ENCODE measurements at places on chromosomes 4 and X. TPM values are rescaled to one million over a fixed set of nuclear protein-coding genes. Genes with fewer than 3 reads are reported as not detected.

The PFKFB1 gene
- 0.15 TPM for polyA plus RNA-seq

GRCh38 chr4:39526765-39527295 lies 409 bp downstream of the UGDH start:
- DNase-seq, result no peak

DNA sequence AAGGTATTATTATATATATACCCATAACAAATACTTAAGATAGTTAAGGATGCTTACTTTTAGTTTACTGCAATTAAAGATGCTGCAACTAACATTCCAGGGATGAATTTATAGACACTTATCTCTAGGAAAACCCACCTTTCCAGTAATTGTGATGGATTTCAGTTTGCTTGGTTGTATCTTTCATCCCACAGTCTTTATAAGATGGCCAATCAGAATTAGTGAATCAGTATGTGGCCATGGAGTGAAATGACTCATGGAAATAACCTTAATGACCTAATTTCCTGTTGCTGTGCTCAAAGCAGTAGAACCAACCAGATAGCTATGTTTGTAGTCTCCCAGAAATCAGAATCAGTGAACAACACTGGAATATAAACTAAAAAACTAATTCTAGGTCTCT lies 26.4 kb downstream of the MOSPD2 start:
- DNase-seq, result no peak

The MAGEA11 gene
- 0.06 TPM for polyA plus RNA-seq

DNA sequence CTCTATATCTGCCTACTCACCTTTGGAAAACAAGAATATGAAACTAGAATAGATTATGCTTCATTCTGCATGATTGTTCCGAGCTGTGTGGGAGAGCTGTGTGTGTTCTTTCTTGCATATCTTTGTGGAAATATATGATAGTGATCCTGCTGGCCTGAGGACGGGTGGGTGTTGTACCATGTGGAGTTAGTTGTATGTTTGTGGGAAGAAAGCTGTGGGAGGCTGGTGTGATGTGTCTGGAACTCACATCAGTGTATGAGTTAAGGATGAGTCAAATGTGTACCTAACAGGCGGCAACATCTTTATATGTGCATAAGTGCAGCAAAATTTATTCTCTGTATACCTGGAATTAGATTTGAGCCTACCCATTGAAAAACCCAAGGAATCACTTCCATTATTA lies 208.1 kb upstream of the ADGRL3 start:
- no peak for DNase-seq

- no peak for DNase-seq
Measured at GRCh38 chr4:53205970-53206369, 159.9 kb downstream of the SCFD2 start.

The EFHC2 gene
- polyA plus RNA-seq, result 0.03 TPM

The NHSL2 gene
- polyA plus RNA-seq, result 1.7 TPM

DNA sequence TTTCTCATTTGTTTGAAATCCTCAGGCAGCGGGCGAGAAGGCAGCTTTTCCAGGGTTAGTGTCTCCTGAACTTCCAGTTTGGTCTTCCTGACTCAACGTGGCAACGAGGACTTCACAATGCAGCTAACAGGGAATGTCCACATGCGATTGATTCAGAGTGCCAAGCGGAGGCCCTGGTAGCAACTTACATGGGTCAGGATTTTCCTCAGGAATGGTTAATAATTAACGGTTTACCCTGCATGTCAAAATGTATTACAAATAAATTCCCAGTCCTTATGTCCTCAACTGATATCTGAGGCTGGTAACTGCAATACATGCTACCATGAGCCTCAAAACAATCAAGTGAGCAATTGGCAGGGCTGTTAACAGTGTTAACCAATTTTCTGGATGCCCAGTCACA lies 67.2 kb downstream of the MAP3K15 start:
- no peak for DNase-seq

GRCh38 chr4:182922501-182923284 lies 5.5 kb upstream of the DCTD start:
- DNase-seq, result no peak

DNA sequence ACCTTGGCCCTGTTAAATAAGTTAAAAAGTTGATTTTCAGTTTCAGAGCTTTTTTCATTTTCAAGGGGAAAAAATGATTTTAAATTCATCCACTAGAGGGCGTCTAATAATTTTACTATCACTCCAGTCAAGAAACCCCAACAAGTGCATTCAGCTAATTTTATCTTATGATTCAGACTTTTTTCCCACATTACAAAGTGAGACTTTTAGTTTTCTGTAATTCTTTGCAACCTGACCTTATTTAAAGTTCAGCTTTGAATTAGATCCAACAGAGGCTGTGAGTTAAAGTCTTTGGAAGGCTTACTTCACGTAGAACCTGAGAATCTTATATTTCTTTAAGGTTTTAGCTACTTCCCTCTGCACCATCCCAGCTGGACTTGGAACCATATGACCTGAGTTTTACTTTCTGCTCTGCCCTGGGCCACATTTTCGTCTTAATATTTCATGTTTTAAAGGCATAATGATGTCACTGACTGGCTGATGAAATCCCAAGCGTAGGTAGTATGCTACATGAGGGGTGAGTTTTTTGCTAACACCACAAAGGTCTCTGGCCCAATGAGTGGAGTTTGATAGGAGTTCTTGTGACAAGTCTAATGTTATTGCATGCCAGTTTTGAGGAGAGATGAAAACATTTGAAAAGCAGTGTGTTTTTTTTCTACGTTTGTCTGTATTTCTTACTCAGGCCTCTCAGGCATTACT lies 7.2 kb downstream of the GNRHR start:
- DNase-seq, result peak; percentile 17

GRCh38 chr4:54517781-54518444 lies 139.8 kb upstream of the KIT start:
- DNase-seq, result peak; percentile 32

The TDO2 gene
- not detected for polyA plus RNA-seq

- no peak for DNase-seq
Measured at GRCh38 chr4:48748949-48749596, 31.0 kb downstream of the FRYL start.

DNA sequence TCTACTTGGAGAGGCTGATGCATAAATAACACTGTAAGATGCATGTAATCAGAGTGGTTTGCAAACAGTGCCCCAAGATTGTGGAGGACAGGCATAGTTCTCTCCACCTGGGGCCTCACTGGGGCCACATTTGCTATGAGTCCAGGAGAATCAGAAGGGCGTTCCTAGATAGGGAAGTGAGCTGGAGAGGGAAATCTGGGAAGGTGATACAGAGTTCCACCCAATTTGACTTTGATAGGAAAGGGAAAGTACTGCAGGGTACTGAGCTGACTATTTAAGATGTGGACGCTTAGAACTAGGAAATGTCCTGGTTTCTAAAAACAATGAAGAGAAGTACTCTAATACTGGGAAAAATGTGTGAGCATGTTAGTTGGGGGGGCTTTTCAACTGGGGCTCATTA lies 33.9 kb downstream of the FAM9C start:
- no peak for DNase-seq

- peak; percentile 74 for DNase-seq
Measured at GRCh38 chr4:6199422-6199921, 877 bp downstream of the JAKMIP1 start.

The BMPR1B gene
- polyA plus RNA-seq, result 0.16 TPM

The IL13RA2 gene
- 9.6 TPM for polyA plus RNA-seq

The STATH gene
- not detected for polyA plus RNA-seq

The SLC4A4 gene
- not detected for polyA plus RNA-seq

- no peak for DNase-seq
Measured at GRCh38 chr4:151114338-151114737, 14.9 kb downstream of the RPS3A start.

The NAA10 gene
- 192 TPM for polyA plus RNA-seq

The UGDH gene
- polyA plus RNA-seq, result 41.6 TPM

The EDA2R gene
- 23.0 TPM for polyA plus RNA-seq

DNA sequence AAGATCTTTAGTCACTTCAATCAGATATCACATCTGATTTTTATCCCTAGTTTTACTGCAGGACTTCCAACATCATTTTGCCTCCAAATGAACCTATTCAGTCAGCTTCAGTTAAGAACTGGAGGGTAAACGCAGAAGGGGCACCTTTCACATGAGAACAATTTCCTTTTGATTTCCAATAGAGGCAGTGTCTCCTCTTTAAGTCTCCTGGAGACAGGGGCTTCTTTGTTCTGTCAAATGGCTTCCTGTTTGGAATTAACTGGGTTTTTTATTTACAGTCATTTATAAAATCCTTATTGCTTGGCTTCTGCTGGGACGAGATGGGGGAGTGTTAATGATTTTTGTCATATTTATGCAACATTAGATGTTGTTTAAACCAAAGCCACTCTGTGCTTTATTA lies 164.0 kb downstream of the STK32B start:
- DNase-seq, result no peak

The DOCK11 gene
- 39.3 TPM for polyA plus RNA-seq

DNA sequence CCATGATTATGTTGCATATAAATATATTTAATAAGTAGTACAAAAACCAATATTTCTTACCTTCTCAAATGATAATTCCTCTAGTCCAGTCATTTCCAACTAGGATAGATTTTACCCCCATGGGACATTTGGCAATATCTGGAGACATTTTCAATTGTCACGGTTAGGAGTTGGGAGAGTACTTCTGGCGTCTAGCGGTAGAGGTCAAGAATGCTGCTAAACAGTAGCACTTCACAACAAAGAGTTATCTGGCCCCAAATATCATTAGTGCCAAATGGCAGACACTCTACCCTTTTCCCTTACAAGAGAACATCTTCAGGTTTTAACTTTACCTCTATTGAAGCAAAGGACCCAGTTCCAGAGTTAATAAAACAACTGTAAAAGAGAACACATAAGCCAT lies 168.1 kb downstream of the FAT4 start:
- no peak for DNase-seq

The LRP2BP gene
- polyA plus RNA-seq, result 0.30 TPM

The SNX25 gene
- 11.4 TPM for polyA plus RNA-seq

DNA sequence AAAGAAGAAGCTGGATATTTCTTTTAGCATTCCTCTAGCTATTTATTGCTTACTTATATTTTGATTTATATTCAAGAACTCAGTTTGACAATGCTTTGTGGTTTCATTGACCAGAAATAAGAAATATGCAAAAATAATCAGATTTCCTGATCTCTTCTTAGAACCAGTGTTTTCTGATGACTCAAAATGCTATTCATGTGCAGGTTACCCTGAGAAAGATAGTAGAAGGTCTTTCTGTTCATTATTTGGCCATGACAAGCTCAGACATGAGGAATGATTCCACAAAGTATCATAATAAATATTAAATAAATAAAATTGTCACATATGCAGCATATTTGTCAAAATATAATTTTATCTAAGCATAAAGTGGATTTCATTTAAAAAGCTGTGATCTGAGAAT lies 24.1 kb downstream of the ADH7 start:
- no peak for DNase-seq

The GSX2 gene
- polyA plus RNA-seq, result 0.02 TPM

All from SK-N-SH (cell line).